ENCODE measurements at places on chromosomes 16 and 17.

DNA sequence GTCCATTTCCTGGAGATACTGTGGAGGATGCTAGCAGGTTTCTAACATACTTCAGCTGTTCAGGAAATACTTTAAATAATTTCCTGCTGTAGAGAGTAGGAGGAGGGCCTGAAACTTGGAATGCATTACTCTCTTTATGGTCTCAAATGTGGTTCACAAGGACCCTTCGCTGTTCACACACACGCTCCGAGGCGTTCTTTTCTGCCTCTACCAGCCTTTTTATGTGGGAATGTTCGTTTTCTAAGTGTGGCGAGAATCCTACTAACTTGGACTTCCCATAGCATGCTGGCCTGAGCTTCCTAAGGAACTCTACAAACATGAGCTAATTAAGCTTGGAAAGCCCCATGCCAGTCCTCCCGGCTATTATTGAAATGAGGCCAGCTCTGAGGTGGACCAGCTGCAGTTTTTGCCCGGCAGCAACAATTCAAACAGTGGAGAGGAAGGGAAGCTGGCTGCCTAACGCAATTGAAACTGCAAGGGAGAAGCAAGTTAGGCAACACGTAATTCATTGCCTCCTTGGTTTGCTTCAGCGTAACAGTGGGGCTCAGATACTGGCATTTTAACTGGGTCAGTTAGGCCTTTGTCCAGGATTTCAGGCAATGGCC lies 18.9 kb downstream of the KPNA2 start:
- DNase-seq, result peak; percentile 23

DNA sequence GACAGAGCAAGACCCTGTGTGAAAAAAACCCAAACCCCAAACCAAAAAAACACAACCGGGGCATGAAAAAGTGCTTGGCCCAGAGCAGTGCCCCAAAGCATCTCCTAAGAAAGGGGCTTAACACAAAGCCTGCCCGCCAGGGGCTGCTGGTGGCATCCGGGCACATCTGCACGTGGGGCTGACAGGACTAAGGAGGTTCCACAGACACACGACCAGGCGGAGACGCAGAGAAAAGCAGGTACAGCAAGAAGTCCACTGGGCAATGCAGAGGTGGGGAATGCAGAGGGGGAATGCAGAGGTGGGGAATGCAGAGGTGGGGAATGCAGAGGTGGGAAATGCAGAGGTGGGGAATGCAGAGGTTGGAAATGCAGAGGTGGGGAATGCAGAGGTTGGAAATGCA lies 109.2 kb downstream of the ZNF778 start:
- no peak for DNase-seq

GRCh38 chr17:15194859-15195277 lies 70.3 kb downstream of the PMP22 start:
- no peak for DNase-seq

- DNase-seq, result peak; percentile 64
Measured at GRCh38 chr16:85563515-85564276, 49.4 kb upstream of the GSE1 start.

GRCh38 chr17:8131844-8132441 lies 8.0 kb upstream of the HES7 start:
- DNase-seq, result peak; percentile 57

DNA sequence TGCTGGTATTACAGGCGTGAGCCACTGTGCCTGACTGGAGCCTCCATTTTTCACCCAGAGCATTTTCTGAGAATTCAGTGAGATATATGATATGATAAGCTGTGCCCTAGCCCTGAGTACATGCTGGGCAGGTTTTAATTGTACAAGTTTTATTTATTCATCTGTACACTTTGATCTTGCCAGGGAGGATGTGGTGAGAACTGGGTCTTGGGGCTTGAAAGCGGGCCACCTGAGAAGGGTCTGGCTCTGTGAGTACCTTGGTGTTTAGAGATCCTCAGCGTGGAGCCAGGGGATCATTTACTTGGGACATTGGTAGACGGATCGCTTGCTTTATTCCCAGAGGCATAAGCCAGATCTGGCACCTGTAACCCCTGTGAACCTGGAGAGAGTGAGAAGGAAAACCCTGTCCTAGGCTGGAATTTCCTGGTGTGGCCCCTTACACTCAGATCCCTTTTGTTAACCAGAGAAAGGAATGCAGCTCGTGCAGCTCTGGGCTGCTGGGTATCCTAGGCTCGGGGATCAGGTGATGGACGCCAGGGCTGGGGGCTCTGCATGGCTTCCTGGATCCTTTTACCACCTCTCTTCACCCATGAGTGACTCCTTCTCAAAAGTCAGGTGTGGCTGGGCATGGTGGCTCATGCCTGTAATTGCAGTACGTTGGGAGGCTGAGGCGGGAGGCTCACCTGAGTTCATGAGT lies 91.9 kb downstream of the ABCC1 start:
- DNase-seq, result no peak

DNA sequence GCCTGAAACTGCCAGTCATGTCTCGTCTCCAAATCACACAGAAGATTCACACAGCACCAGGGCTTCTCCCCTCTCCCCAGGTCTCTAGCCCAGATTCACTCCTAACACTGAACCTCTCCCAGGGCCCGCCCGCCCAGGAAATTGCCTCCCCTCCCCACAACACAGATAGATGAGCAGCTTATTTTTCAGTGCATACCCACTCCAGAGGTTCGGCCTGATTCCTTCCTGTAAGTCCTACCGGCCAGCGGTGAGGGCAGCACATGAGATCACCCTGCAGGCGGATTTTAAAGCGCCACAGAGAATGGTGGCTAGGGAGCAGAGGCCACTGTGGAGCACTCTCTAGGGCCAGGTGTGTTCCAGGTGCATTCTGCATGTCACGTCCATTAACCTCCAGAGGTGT lies 301.8 kb downstream of the IRF8 start:
- DNase-seq, result no peak

GRCh38 chr16:54867302-54867832 lies 63.3 kb upstream of the IRX5 start:
- DNase-seq, result no peak

GRCh38 chr16:84817613-84818012 lies 2.2 kb upstream of the CRISPLD2 start:
- no peak for DNase-seq

GRCh38 chr17:2929881-2930533 lies 133.4 kb downstream of the OR1D5 start:
- DNase-seq, result peak; percentile 55

DNA sequence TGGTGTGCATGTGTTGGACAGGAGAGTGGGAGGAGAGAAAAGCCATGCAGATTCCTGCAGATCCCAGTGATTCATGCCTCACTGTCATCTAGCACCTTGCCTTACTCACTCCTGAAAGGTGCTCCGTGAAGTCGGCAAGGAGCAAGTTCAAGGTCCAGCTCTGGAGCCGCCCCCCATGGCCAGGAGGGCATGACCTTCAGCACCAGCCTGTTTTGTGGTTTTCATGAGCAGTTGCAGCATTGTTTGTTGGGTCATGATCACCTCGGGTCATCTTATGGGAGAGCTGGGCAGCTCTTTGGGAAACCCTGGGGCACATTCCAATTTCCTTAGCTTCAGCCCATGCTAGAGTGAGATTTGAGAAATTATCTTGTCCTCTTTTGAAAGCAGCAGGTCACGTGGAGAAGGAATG lies 137.5 kb upstream of the IRX3 start:
- DNase-seq, result no peak

- no peak for DNase-seq
Measured at GRCh38 chr17:65918916-65919315, 273.0 kb downstream of the CEP112 start.

- DNase-seq, result peak; percentile 98
Measured at GRCh38 chr17:49414622-49415350, at the start of gene PHB1. Gene PHB1 (minus strand): TSS chr17:49414882. CDS start chr17:49413264, 1,618 bp downstream.

- DNase-seq, result no peak
Measured at GRCh38 chr16:73319737-73320136, 271.8 kb upstream of the ZFHX3 start.

DNA sequence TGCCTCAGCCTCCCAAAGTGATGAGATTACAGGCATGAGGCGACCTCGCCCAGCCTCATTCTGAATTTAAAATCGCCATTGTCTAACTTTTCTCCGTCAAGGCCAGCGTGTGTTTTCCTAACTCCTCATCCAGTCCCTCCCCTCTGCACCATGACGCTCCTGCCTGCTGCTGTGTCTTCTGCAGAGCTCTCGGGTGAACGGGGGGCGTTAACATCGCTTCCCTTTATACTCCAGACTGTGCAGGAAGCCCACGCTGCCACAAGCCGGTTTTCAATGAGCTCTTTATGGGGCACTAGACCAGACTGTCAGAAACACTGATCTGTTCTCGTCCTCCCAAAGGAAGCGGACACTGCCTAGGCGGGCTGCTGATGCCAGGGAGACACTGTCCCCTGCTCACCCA lies 13.2 kb downstream of the AANAT start:
- no peak for DNase-seq

- DNase-seq, result no peak
Measured at GRCh38 chr17:80229011-80229410, 8.8 kb downstream of the SLC26A11 start.

- no peak for DNase-seq
Measured at GRCh38 chr16:89969741-89970410, 21.3 kb downstream of the DEF8 start.

GRCh38 chr17:71625330-71625729 lies 495.5 kb upstream of the SOX9 start:
- no peak for DNase-seq

- no peak for DNase-seq
Measured at GRCh38 chr16:30359871-30360170, 4.7 kb upstream of the CD2BP2 start.

GRCh38 chr16:79823639-79824038 lies 223.1 kb upstream of the MAF start:
- no peak for DNase-seq

DNA sequence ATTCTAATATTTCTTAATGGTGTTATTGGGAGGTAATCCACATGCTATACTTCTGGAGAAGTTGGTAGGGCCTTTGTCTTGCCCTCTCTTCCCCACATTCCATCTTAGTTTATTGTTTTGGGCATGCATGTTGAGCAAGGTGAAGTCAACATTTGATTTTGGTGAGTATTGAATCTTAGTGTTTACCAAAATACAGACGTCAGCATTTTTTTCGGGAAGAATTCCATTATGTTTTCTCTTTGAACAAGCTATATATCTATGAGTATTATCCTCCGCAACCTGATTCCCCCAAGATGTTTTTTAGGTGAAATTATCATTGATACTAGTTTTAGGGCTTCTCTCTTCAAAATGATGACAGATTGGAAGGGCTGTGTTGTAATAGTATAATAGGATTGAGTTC lies 47.4 kb upstream of the SHISA9 start:
- no peak for DNase-seq

- DNase-seq, result peak; percentile 76
Measured at GRCh38 chr17:15920758-15921239, 24.1 kb upstream of the ADORA2B start.

DNA sequence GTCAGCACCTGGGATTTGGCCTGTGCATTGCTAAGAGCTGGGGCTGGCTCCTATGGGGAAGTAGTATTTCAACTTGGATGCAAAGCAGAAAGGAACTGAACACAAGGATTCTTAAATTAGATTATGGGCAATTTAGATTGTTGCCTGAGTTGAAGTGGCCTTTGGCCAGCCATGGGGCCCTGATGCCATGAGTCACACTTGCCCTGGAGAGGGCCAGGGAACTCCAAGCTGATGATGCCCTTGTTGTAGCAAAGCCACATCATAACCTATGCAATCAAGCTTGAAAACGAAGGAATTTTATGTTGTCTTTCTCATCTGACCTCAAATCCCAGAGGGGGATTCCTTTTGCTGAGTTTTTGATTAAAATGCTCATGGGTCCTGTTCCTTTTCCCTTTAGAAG lies 3.9 kb upstream of the SPATA32 start:
- peak; percentile 85 for DNase-seq

DNA sequence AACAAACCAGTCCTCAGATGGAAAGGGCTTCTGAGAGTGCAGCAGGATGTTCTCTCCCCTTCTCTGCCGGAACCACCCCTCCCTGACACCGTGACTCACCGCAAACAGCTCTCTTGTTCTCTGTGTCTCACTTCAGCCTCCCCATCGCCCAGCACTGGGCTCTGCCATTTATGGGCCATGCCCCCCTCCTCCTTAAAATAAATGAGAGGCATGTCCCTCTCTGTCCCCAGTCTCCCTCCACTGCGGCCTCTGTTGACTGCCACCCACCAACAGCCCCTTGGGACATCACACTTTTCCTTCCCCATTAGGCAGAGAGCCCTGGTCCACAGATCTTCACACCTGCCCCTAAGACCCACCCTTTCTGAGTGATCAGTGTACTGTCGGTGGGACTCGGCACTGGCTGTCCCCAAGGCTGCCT lies 6.3 kb downstream of the CCDC102A start:
- DNase-seq, result peak; percentile 81

GRCh38 chr17:28655160-28655559 lies 6.5 kb downstream of the SDF2 start:
- DNase-seq, result no peak

GRCh38 chr17:78409191-78409928 lies 30.9 kb downstream of the PGS1 start:
- no peak for DNase-seq

- DNase-seq, result no peak
Measured at GRCh38 chr16:57163842-57164241, 22.0 kb downstream of the PSME3IP1 start.

- DNase-seq, result no peak
Measured at GRCh38 chr17:1975573-1975972, 49.6 kb downstream of the RTN4RL1 start.

DNA sequence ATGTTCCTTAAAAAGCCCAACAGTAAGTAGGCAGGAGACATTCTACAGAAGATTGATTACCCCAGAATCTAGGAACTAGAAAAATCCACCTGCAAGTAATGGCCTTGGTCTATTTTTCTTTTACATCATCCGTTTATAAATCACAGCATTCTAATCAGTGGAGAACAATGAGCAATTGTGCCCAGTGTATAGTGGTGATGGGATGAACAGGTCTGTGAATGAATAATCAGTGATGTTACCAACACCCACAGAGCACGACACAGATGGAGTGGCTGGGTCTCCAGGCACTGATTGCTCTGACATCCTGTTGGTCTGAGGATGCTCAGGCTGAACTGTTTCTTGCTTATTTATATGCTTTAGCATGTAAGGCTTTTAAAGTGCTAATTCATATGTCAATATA lies 1251.2 kb upstream of the CDH8 start:
- no peak for DNase-seq

- no peak for DNase-seq
Measured at GRCh38 chr17:63497708-63498483, 21.0 kb downstream of the ACE start.

- no peak for DNase-seq
Measured at GRCh38 chr16:54806378-54806777, 124.3 kb upstream of the IRX5 start.

DNA sequence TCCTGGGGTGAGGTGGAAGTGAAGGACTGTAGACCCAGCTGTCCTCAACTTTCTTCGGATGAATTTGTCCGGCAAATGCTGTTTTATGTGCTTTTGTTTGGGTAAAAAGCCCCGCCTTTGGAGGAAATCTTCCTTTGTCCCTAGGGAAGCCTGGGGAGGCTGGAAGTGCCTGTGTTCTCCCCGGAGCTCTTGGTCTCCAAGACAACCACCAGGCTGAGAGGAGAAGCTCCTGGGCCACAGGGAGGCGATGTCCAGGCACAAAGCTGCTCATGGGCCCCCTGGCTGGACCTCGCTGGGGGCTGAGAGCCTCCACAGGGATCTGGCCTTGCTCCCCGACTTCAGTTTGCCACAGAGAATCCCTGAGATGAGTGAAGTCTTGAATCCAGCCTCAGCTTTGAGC lies 293.1 kb upstream of the N4BP1 start:
- DNase-seq, result no peak

GRCh38 chr17:51869387-51869786 lies 289.1 kb downstream of the CA10 start:
- no peak for DNase-seq
